Fibroblast of mammary gland (primary cell): ENCODE measurements at places on chromosomes 3 and 15.
A peak's percentile ranks its signal among the peaks of the same experiment; 100 is the strongest.

- no peak for DNase-seq
These were observed 45.2 kb downstream of the CCNB2 start for GRCh38 chr15:59150185-59150584.

- DNase-seq = no peak
These were observed 497 bp upstream of the CLASP2 start for GRCh38 chr3:33718595-33718907.

GRCh38 chr3:12132881-12133280 is 25.8 kb downstream of the TIMP4 start:
- no peak for DNase-seq

- DNase-seq = peak; percentile 98
These were observed 207.0 kb upstream of the DCBLD2 start for GRCh38 chr3:99108508-99108907.

GRCh38 chr15:39267685-39268084 is 313.2 kb upstream of the THBS1 start:
- DNase-seq = no peak

GRCh38 chr3:170910542-170910941 is 2.1 kb upstream of the EIF5A2 start:
- DNase-seq = peak; percentile 34

- peak; percentile 93 for DNase-seq
These were observed 115.2 kb downstream of the ATP8B4 start for GRCh38 chr15:50003786-50004334.

GRCh38 chr3:126051234-126051633 is 32.7 kb downstream of the SLC41A3 start:
- no peak for DNase-seq

- DNase-seq = no peak
These were observed 221.4 kb downstream of the MINAR1 start for GRCh38 chr15:79653533-79653932.

DNA sequence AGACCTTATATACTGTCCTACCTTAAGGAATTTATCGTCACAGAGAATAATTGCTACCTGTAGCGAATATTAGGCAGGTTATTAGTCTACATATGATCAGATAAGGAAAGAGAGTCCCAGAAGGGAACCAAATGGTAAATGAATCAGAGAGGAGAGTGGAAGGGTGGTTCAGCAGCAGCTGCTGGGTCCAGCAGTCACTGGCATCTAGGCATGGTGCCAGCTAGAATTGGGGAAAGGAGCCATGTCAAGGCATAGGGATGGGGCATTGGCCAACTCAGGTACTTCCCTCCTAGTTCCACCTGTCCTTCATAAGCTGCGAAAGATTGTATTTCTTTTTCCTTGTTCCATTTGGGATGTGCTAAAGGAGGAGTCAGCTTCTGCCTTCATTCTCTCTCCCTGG is 23.4 kb downstream of the HACD3 start:
- DNase-seq = no peak

DNA sequence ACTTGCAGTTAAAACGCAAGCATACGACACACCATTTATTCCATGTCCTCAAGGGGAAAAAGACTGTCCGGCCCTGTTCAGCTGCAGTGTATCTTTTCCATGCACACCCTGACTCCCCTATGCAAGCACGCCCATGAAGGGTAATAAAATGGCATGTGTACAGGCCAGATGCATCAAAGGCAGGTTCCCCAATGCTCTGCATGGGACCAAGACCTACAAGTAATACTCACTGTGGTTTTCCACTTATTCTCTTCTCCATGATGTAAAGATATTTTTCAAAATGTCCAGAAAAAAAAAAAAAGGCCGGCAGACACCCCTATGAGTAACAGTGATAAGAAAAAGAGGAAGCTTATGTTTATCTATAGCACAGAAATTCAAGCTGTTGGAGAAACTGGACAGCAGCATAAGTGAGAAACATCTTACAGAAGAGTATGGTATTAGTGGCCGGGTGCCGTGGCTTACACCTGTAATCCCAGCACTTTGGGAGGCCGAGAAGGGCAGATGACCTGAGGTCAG is 70.8 kb downstream of the MCF2L2 start:
- DNase-seq = no peak

- peak; percentile 38 for DNase-seq
These were observed 1.7 kb downstream of the CMTM8 start for GRCh38 chr3:32240159-32240545.

DNA sequence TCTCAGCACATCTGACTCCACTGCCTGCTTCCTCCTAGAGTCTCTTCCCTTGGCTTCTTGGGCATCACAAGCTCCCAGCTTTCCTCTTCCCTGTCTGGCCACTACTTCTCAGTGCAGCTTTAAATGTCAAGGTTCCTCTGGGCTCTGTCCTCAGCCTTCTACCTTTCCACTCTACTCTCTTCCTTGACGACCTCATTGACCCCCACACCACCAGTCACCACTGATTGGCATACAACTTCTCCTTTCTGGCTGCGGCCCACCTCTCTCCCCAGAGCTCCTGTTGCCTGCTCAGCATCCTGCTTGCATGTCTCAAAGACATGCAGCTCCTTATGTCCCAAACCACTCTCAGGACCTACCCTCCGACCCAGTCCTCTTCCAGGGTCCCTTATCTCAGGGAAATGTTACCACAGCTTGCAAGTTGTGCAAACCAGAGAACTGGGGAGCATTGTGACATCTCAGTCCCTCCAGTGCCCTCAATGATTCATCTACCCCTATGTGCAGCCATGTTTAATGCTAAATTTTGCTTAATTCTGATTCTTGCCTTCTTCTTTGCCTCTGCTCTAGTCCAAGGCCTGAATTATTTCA is 49.9 kb downstream of the TRPM1 start:
- no peak for DNase-seq

DNA sequence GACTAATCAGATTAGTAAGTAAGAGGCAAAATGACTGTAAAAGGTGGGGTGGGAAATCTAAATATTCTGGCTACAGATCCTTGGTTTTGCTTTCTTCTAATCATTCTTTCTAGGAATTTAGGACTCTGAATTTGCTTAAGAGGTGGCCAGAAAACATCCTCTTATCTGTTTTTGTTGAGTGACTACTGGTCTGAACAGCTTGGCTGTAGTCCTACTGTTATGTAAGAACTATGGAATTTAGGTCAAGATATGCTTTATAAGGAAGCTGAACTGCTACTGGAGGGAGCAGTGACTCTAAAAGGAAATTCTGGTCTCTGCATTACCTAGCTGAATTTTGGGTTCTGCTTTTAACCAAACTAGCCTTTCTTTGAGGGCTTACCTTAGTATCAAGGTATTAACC is 33.5 kb upstream of the CSPG5 start:
- DNase-seq = peak; percentile 57

DNA sequence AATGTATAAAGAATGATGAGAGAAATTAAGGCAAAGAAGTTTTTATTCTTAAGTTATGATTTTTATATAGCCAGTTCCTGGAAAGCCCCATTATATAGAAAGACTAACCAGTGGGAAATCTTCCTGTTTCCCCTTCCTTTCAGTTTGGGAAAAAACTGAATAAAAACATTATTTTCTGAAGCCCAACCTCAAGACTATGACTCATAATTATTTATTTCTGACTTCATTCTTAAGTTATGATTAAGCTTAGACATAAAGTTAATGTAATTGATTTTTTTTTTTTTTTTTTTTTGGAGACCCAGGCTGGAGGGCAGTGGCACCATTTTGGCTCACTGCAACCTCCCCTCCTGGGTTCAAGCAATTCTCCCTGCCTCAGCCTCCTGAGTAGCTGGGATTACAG is 55.8 kb downstream of the TRPC1 start:
- DNase-seq = peak; percentile 49

DNA sequence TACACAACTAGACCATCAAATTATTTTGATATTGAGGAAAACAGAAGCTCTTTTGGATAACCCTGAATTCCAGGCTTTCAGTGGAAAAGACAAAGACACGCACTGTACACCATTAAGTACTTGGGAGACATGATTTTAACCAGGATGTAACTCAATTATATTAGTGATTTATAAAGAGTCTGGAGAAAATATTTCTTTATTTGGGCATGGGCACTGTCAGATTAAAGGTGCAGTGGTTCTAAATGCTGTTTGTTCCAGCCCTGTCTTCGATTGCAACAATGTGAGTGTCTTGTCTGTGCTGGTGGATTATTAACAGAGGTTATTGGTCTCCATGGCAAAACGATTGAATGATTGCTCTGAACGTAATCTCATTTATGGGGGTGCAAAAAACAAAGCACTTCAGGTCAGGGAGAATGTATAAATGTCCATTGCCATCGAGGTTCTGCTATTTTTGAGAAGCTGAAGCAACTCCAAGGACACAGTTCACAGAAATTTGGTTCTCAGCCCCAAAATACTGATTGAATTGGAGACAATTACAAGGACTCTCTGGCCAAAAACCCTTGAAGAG is at the start of gene TM4SF4:
TSS of gene TM4SF4 (plus strand) at position 448 of the 568 bp plus-strand sequence. CDS start 181 bp downstream, outside the sequence.
- DNase-seq = no peak

DNA sequence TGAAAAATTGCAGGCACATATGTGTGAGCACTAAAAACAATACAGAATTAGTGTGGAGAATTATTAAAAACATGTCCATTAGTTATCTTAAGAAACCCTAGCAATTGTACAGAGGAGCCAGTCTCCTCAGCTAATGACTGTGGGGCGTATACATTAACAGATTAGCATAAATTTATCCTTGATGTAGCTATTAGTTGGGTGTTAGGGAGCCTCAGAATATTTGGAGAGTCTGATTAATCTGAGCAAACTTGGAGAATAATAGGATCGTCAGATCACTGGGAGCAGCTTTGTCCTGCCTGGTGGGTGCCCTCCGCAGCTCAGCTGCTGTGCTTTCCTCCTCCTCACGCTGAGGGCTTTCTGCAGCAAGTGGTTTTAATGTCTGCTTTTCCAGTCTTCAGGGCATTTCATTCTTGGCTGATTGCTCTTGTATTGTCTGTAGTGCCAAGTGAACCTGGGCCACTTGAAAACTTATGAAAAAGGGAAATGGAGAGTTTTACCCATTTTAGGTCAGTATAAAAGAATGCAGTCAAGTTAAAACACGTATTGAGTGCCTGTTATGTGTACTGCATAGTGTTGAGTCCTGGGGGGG is 417.4 kb upstream of the SEMA6D start:
- DNase-seq = no peak

DNA sequence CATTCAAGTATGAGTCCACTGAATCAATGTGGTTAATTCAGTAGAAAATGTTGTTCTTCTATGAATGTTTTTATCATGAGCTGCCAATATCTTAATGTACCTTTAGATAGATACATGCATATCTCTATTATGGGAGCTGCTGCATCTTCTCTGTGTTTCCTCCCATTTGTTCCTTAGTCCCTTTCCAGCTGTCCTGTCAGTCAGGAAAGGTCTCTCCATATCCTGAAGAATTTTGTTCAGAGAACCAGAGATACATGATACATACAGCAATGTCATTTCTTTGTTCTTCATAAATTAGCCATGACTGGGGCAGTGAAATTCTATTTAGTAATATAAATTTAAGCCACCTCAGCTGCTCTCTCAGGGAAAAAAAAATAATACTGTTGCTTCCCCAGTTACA is 103.7 kb downstream of the P3H2 start:
- DNase-seq = no peak

- DNase-seq = no peak
These were observed 466.1 kb downstream of the EDEM1 start for GRCh38 chr3:5653426-5654143.

DNA sequence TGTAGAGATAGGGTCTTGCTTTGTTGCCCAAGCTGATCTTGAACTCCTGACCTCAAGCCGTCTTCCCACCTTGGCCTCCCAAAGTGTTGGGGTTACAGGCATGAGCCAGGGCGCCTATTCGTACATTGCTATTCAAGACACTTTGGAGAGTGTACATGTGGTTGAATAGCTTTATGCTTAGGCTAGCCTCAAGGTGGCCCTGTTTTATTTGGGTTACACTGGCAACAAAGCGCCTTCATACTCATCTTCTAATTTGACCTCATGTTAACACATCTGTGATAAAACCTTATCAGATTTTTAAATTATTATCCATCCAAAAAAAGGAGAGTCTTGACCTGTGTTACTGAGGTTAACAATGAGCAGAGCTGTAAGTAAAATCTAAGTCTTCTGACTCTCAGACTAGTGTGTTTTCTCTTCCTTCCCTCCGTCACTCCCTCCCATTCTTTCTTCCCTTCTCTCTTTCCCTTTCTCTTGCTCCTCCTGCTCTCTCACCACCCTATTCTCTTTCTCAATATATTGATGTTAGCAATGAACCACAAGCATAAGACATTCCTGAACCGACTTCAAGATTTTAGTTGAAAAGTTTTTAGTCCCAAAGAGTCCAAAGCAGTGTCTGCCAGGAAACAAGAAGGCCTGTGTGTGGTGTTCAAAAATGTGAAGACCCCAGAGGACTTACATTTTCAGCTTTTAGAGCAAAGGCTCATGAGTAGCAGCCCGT is 603.7 kb upstream of the CFAP20DC start:
- peak; percentile 13 for DNase-seq

DNA sequence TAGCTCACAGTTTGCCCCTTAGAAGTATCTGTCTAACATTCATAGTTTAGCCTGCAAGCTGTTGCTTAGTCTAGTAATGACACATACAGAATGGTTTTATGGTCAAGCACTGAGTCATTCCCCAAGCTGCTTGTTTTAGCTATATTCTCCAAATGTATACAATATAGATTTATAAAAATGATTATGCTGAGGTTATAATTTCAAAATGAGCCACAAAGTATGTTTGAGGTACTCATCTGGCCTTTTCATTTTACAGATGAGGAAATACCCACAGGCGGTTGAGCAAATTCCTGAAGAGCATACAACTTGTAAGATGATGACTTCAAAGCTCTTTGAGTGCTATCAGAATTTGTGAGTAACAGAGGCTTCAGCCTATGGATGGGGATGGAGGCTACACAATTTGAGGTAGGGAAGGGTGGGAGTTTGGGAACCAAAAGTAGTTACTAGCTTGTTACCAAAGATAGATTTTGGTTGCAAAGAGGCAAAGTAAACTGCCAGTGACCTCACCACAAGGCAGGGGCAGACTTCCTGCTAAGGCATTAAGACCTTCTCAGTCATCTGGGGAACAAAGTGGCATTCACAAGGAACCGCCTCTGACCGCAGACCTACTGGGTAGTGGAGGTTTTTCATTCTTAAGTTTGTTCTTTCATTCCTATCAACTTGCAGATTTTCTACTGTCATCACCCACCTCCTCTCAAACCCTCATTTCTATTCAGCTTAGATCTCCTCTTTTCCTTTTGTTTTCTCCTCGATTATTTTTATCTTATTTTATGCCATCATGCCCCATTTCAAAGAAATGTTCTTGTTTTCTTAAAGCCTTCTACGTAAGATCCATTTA is 257.2 kb upstream of the NECTIN3 start:
- peak; percentile 85 for DNase-seq

DNA sequence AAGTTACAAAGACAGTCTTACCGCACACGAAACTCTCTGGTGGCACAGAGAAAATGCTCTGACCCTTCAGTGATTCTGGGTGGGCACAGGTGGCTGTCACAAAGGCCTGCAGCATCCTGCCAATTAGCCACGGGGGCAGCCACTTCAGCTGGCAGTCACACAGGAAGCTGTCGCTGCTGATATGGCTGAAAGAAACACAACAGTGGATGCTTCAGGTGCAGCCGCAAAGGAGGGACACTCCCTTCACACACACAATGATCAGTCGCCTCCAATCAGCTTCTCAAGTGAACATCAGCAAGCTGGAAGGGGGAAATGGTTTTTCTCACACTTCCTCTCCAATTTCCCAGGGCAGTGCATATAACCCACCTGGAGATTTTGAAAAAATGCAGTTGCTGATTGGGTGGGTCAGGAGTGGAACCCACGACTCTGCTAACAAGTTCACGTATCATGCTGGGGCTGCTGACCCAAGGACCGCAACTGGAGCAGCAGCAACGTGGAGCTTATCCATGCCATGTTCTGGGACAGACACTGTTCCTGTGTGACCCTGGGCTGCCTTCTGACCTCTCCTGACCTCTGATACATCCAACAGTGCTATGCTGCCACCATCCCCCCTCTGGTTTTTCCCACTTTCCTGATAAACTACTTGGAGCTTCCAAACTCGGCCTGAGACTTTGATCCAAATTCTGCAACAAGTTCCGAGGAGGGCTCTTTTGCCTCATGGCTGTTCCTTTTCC is 106.6 kb downstream of the LRIG1 start:
- no peak for DNase-seq
